NCI-H1092 treated with DMSO at 0.1 percent for 48 hours (cell line): ENCODE measurements at places on chromosomes 1 and 21.

- no peak for DNase-seq
Measured at GRCh38 chr21:45004481-45005247, 64.8 kb downstream of the SLX9 start.

DNA sequence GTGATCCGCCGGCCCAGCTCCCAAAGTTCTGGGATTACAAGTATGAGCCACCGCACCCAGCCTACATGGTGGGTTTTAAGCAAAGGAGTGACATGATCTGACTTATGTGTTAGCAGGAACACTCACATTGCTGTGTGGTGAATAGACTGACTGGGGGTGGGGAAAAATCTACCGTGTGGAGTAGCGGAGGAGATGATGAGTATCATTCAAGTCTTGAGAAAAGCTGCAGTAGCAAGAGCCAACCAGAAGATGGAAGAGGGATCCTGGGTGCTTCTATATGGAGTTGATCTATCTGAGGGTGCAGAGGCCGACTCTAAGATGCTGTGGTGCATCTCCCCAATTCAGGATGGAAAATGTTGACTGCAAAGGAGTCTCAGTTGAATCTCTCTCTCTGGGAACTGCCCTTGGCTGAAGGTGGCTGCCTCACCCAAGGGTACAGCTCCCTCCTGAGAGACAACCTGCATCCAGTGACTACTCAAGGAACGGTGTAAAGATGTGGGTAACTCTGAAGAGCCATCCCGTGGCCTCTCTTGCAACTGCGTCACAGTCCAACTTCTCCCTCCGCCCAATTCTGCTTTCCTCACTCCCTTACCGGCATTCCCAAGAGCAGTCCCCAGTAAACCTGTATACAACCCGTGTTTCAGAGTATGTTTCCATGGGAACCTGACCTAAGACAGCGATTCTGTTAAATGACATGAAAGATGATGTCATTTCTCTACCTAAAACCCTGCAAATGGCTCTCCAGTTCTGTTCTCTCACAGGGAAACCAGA, 7.4 kb upstream of the B3GALNT2 start:
- no peak for DNase-seq

- DNase-seq: no peak
Measured at GRCh38 chr1:173295995-173296394, 88.9 kb upstream of the TNFSF4 start.

- DNase-seq: no peak
Measured at GRCh38 chr1:244651956-244652622, 837 bp upstream of the DESI2 start.

DNA sequence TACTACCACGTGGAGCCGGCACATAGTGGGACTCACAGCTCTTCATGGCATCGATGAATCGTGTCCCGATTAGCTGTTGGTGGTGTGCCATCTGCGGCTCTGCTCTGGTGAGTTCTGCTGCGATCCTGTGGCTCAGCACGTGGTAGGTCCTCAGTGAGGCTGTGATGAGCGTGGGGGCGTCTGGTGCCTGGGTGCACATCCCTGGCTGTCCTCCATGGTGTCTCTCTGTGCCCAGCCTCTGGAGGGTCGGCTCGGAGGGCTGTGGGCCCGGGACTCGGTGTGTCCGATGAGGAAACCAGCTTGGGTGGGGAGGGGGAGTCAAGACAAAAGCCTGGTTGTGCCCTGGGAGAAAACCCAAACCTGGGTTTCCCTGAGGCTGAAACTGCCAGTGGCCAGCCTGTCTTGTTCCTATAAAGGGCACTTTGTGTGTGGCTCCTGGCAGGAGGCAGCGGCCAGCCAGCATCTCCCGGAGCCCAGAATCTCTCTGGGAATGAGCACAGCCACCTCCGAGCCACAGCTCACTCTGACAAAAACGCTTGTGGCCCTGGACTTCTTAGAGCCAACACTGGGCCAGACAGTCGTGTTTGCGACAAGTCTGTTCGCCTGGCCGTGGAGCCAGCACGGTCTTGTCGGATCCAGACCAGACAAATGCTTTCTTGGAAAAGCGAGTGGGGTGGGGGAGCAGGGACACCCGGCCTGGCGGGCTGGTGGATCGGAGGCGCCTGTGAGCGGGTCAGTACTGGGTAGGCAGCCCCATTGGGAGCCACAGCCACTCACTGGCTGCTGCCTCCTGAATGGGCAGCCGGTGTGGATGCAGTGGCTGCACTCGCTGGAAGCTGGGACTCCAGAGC, 31.8 kb downstream of the SPSB1 start:
- DNase-seq: no peak

GRCh38 chr1:243253211-243253925, 1.7 kb downstream of the CEP170 start:
- peak; percentile 34 for DNase-seq

DNA sequence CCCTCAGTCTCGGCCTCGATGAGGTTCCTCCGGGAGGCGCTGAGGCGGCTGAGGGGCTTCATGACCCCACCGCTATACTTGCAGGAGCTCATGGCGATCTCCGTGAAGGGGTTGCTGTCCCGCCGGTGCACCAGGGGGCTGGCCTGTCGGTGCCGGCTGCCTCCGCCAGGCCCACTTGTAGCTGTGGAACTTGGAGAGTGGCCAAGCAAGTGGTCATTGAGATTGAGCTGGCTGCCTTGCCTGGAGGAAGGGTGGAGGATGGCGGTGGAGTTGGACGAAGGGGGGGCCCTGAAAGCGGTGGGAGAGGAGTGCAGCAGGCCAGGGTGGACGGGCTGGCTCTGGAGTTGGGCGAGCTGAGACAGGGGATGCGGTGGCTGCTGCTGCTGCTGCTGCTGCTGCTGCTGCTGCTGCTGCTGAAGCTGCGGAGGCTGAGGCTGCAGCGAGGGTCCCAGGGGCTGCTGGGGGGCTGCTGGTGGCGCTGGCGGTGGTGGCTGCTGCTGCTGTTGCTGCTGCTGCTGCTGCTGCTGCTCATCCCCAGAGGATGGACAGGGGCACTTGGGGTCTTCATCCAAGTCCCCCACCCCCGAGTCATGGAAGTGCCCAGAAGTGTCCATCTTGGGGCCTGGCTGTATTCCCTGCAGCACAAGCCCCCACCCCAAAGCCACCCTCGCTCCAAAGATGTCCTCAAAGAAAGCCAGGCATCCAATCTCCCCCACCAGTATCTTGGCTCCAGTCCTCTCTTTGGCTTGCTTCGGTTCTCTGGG, 548 bp downstream of the KCNN3 start:
- DNase-seq: peak; percentile 66

- no peak for DNase-seq
Measured at GRCh38 chr1:11488966-11489625, 10.1 kb downstream of the DISP3 start.

- DNase-seq: no peak
Measured at GRCh38 chr1:219917281-219917680, 11.1 kb downstream of the SLC30A10 start.

DNA sequence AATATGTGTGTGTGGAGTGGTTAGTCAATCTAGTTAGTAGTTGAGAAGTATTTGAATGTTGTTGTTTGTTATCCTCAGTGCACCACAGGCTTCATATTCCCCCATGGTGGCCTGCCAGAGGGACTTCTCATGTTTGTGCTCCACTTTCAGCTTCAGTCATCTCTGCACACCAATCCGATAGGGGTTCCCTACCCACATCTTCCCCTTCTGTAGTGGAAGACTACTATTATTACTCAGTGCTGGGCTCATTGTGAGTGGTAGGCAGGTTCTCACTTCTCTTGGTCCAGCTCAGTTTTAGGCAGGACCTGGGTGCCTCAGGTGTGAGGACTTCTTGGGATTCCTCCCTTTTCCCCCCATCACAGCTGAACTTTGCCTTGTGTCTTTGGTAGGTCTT, 14.2 kb downstream of the MT1HL1 start:
- no peak for DNase-seq

DNA sequence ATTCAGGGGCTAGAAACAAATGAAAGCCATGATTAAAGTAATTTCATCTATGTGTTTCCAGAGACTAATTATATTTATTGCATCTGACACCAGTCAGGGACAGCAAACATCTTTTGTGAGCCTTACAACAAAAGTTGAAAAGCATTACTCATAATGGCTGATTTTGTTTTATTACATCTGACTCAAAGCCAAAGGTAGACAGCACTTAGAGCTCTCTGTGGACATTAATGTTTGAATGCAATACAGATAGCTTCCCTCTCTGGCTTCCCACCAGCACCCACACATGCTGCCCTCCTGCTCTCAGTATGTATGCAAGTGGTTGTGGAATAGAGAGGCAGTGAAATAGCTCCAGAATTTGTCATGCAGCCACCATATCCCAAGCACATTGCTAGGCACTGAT, 198.7 kb downstream of the SETD4 start:
- peak; percentile 66 for DNase-seq

- no peak for DNase-seq
Measured at GRCh38 chr1:205627956-205628355, 3.9 kb downstream of the ELK4 start.

DNA sequence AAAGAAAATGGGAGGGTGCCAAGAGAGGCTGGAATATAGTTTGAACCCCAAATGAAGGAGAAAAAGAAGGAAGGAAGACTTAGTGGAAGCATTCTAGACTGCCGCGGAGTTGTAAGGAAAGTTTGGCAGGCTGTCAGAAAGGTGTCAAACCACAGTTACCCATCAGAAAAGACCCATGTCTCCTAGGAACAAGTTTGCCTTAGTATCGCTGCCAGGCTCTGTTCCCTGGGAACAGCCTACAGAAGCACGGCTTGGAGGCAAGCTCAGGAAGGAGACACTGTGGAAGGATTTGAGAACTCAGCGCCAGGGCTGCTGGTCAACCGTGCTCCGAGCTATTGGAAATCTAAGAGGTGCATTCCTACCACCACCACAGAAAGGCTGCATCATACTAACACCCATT, 197.4 kb downstream of the RRAGC start:
- no peak for DNase-seq

DNA sequence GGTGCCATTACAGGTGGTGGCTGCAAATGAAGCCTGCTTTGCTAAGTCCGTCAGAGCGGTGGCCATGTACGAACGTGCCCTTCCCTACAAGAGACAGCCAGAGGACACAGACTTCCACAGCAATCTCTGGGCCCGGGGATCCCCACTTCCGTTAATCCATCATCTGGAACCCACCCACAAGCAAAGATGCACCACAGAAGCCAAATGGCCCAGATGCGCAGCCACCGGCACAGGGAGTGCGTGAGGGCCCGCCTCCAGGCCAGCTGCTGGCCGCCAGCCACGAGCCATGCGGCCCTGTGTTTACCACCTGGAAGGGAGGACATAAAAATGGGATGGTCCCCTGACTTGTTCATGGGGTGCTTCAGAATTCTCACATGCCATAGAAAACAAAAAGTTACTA, 22.1 kb downstream of the MRAP start:
- DNase-seq: no peak

- DNase-seq: no peak
Measured at GRCh38 chr1:1359664-1360468, 1.5 kb upstream of the MXRA8 start.

DNA sequence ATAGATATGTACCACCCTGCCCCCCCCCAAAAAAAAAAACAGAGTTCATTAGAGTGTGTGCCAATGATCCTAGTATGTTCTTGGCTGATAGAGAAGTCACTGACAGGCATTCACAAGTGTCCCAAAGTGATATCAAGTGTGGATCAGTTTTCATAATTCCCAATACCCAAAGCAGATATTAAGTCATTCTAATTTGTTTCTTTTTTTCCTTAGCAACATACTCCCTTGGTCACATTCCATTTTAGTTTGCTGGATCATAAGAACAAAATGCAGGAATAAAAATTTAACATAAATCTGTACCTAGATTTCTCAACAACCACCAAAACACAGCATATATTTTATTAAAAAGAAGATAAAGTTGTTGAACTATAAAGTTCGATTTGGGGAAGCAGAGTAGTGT, 129.8 kb upstream of the PALMD start:
- DNase-seq: no peak

DNA sequence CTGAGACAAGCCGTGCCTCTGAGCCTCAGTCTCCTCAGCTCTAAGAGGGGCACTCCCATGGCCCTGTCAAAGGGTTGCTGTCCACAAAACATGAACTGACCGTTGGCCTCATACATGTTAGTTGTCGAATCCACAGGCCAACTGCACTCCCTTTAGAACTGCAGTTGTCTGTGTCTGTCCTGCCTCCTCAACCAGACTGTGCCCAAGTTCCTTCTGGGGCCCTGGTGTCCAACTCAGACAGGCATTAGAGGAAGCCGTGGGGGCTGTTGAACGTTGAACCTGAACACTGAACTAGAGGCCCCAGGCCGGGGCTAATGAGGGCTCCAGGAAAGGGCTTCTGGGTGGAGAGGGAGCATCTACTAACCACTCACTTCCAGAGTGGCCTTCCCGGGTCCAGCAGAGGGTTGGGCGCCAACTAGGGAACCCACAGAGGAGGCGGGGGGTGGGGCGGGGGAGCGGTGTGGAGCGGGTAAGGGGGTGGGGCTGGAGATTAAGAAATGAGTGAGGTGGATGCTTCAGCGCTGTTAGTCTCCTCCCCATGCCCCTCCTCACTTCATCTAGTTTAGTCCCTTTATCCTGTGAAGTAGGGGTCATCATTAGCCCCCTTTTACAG, at the start of gene RAB42:
TSS of gene RAB42 (plus strand) at position 558 of the 613 bp plus-strand sequence. CDS start 247 bp downstream, outside the sequence.
- no peak for DNase-seq
